Activated T-helper 2 cell treated with anti-CD3 and anti-CD28 coated beads, Interferon-gamma antibody, Interleukin-2, Interleukin-4, amounts not matched to agents 10 μg/mL and 5 μg/mL and 100 μg/mL, durations not matched to agents 14 hours and 24 hours and 36 hours (primary cell): ENCODE measurements at places on chromosomes 1 and 21. TPM values are rescaled to one million over a fixed set of nuclear protein-coding genes. Genes with fewer than 3 reads are reported as not detected.

DNA sequence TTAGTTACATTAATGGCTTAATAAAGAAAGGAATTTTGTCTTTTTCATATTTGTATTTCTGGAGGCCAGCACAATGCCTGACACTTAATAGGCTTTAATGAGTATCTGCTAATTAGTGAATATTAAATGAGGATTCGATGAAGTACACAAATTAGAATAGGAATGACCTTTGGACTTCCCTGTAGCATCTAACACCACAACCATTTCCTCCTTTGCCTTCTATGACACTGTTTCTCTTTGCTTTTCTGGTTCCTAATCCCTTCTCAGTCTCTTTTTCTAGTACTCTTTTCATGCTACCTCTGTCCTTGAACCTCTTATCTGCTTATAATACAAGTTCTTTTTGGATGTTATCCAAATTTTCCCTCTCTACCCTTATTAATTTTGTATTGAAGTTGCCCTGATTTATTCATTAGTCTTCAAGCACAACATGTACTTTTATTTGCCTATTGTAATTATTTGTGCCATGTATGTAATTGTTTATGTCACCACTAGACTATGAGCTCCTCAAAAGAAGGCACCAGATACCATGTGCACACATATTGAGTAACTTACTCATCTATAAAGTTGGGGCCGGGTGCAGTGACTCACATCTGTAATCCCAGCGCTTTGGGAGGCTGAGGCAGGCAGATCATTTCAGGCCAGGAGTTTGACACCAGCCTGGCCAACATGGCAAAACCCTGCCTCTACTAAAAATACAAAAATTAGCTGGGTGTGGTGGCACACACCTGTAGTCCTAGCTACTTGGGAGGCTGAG lies 23.8 kb downstream of the RPS27 start:
- no peak for DNase-seq

GRCh38 chr1:242189591-242189990 lies 190.7 kb upstream of the MAP1LC3C start:
- DNase-seq: no peak

- no peak for DNase-seq
Measured at GRCh38 chr1:99614728-99615127, 31.2 kb upstream of the PALMD start.

DNA sequence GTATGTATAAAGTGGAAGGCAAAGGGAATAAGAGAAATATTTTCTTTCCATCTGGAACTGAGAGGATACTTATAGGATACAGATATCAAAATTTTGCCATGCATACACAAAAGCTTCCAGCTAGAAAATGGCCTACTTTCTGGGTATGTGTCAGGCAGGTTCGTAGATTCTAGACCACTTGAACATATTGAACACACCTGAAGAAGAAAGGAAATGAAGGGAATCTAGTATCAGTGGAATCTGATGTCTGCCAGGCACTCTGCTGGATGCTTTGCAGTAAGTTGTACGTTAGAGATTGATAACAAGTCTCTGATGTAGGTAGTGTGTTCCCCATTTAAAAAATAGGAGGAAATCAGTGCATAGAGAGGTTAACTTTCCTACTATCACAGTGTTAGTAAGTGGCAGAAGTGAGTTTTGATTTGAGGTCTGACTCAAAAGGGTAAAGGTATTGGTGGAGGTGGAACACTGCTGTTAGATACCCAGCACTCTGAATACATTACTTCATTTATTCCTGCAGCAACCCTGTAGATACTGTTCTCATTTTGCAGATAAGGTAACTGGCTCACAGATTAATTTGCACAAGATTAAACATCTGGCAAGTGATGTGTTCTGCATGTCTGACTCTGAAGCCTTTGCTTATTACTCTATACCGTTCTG lies 3.0 kb downstream of the CAMSAP2 start:
- DNase-seq: no peak

GRCh38 chr1:232250838-232251237 lies 379.1 kb downstream of the SIPA1L2 start:
- no peak for DNase-seq

GRCh38 chr1:36847186-36847585 lies 187.1 kb downstream of the GRIK3 start:
- no peak for DNase-seq

DNA sequence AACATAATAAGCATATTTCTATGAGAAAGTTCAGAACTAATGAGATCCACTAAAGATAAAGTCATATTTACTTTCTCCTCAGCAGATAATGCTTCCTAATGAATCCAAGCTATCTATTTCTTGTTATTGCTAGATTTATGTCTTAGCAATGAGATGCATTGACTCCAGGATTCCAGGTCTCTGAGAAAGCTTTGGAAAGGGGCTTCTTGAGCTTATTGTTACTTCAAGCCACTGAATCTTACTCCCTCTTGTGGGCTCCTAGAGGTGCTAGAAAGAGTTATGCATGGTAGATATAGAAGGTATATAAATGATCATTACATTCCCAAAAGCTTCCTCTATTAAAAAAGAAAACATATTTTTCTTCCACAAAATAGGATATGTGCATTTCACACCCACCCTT lies 246.4 kb upstream of the ADAMTS5 start:
- DNase-seq: no peak

The GBP2 gene
- 71.9 and 74.1 TPM in 2 replicates for total RNA-seq

GRCh38 chr1:201585093-201585483 lies 46.2 kb downstream of the NAV1 start:
- no peak for DNase-seq

The SPRR1B gene
- total RNA-seq: not detected in 2 replicates

- no peak for DNase-seq
Measured at GRCh38 chr1:12615865-12616708, 1.9 kb downstream of the DHRS3 start.

The ZMYM4 gene
- 31.9 and 35.1 TPM in 2 replicates for total RNA-seq

The CFAP141 gene
- not detected in 2 replicates for total RNA-seq

GRCh38 chr1:103448560-103448959 lies 76.9 kb upstream of the RNPC3 start:
- no peak for DNase-seq

DNA sequence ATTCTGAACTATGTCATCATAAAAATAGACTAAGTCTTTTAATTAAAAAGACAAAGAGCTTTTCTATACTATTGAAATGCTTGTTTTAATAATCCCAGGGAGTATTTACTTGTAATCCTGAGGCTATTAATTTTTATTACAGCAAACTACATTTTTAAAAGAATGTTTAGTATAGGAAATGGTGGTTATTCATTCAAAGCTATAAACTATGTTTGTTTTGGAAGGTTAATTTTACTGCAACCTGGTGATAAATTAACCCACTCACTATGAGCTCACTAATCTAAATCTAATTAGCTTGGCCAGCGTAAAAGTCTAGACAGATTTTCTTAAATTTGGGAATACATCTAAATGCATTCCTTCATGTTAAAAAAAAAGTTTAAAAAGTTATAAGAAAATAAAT lies 13.8 kb upstream of the EYA3 start:
- DNase-seq: no peak
